ENCODE measurements at places on chromosomes 6 and 20.

- peak; percentile 83 for DNase-seq
Observed at GRCh38 chr6:136921936-136922684, at the start of gene SLC35D3. Gene SLC35D3, plus strand, starts transcription at chr6:136922301. Its CDS starts 128 bp downstream, at chr6:136922429.

DNA sequence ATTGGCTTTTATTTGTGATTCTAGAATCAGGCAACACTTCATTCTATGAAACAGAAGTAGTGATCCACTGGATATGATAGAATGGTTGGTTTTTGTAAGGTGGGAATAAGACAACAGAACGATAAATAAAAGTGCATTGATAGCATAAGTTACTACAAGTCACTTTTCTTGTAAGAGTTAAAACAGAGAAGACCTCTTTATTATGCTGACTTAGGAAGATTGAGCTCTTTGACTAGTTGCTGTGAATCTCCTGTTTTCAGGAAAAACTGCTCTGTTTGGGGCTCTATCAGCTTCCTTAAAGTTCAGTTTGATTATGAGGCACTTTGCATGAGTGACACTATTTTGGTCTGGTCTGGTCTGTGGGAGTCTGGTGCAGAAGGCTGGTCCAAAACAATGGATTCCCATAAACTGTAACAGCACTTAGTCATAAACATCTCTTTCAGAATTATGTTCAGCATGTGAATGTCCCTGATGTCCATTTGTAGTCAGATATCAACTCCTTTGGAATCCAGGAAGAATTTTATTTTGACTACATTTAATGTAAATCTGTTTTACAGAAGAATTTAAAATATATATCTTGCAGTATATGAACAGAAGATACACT, 35.0 kb upstream of the DSE start:
- no peak for DNase-seq

- DNase-seq, result peak; percentile 76
Observed at GRCh38 chr6:75368151-75368779, 83.7 kb upstream of the TMEM30A start.

DNA sequence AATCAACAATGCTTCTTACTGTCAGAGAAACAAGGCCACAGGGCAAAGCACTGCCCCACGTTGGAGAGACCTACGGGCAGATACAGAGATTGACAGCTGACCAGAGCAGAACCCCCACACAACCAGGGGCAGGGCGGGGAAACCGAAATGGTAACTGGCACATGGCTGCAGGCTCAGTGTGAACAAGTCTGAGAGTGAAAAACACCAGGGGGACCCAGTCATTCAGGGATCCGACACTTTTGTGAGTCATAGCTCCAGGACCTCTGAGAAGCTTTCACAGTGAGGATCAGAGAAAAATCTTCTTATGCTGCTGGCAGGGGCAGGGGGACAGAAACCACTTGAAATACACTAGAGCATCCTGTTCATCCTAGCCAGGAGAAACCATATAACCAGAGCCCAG, 254.2 kb downstream of the C6orf118 start:
- DNase-seq, result no peak

DNA sequence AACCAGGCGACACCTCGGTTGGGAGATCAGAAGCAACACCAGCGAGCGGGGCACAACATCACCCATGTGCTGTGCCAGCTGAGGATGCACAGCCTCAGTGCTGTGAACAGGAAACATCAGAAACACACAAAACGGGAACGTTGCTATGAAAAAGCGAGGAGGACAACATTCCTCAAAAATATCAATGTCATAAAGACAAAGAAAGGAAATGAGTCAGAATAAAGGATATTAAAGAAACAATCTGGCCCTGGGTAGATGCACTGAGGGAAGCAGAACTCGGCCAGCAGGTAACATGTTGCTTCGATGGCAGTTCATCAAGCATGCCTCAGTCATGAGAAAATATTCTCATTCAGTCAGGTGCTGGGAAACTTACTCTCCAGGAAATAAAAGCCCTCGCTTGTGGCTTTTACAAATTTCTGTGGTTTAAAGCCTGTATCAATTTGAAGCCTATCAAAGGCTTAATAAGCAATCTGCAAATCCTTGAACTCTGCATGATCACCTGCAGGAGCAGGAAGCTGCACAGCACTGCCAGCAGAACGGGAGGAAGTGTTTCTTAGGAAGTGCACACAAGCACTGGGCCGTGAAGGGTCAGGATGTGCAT, 77.5 kb downstream of the GINS1 start:
- DNase-seq, result peak; percentile 9

DNA sequence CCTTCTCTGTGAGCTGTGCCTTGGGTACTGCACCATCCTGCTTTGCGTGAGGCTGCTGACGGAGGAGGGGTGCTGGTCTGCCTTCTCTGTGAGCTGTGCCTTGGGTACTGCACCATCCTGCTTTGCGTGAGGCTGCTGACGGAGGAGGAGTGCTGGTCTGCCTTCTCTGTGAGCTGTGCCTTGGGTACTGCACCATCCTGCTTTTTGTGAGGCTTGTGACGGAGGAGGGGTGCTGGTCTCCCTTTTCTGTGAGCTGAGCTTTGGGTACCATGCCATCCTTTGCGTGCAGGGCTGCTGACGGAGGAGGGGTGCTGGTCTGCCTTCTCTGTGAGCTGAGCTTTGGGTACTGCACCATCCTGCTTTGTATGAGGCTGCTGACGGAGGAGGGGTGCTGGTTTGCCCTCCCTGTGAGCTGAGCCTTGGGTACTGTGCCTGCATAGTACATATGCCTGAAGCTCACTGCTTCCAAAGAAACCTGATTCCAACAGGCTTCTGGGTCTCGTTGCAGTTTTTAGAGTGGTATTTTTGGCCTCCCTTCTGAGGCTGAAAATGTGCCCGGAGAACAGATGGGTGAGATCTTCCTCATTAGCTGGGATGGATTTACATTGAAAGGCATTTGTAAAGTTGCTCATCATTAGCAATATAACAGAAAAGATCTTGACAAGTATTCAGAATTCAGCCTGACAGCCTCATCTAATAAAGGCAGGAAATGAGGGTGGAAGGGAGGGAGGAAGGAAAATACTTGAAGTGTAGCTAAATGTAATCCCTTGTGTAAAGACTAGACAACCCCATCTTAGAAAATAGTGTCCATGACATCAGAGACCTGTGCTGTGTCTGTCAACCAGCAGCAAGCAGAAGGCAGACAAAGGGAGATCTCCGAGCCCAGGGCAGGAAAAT, 46.8 kb upstream of the UNC93A start:
- DNase-seq, result no peak

- DNase-seq, result no peak
Observed at GRCh38 chr6:36357872-36358225, 21.2 kb upstream of the BNIP5 start.

DNA sequence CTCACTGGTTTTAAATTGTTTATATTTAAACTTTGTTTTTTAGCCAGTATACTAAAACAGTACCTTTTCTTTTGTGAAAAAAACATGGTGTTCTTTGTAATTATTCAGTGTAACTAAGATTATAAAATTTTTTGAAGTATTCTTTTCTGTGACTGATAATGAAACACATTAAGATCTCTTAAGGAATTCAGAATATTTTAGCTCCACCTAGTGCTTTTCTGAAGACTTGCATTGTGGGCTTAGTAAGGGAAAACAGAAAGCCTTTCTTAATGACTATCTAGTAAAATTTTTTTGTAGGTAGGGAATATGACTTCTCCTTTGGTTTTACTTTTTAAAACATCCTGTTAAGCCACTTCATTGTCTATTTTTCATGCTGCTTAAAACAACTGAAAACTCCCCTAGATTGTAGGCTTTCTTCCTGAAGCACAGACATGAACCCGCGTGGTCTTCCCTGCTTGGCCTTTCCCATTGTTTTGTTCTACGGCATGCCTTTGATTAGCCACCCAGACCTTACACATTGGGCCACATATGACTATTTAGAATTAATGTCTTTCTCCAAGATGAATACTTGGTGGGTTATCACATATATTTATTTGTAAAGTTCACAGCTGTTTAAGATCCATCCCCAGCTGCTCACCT, 72.1 kb downstream of the AFDN start:
- DNase-seq, result peak; percentile 60

DNA sequence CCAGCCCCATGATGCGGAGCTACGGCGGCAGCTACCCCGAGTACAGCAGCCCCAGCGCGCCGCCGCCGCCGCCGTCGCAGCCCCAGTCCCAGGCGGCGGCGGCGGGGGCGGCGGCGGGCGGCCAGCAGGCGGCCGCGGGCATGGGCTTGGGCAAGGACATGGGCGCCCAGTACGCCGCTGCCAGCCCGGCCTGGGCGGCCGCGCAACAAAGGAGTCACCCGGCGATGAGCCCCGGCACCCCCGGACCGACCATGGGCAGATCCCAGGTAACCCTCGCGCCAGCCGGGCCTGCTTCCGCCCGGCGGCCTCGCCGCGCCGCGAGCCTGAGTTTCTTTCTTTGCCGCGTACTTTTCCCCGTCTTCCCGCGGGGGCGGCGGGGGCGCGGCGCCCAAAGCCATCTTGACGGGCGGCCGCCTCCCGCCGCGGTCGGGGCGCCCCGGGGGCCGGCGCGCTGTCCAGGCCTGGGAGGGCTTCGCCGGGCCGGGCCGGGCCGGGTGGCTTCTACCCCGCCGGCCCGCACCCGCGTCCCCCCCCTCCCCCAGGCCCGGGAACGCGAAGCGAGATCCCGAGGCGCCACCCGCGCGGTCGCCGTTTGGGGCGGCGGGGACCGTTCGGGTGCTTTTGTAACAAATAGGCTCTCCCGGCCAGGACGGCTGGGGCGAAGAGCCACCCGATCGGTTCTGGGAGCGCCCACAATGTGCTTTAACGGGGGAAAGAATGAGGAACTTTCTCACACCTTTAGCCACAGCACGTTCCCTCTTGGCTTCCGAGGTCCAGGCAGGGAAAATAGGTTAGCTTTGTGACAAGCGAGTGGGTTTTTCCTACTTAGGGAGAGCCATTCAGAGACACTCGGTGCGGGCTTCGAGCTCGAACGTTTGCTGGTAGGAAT, 2.3 kb downstream of the ARID1B start:
- DNase-seq, result peak; percentile 79

DNA sequence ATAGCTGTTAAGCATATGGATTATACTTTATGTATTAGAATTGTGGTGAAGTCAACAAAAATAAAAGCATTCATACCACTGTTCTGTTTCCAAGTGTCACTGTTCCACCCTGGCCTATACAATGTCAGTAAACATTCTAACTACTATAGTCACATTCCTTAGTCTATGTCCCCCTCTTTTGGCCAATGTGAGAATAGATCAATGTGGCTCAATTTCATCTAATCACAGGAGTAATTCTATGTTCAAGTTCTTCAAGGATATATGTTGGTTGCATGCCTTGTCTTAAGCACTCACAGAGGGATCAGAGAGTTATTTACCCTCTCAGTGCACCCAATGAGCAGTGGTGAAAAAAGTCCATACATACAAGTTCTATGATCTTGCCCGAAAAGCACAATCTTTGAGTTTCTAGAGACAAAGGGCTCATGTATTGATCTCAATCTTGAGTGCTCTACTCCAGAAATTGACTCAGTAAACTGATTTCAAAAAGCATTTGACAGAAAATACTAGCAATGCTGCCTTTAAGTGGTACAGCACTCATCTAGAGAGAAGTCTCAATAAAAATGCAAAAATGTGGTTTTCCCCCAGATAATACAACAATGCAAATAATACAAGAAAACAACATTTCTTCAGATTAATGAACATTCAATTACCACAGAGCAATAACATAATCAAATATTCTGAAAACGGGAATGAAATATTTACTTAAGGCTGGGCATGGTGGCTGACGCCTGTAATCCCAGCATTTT, 16.5 kb downstream of the SMLR1 start:
- peak; percentile 33 for DNase-seq

DNA sequence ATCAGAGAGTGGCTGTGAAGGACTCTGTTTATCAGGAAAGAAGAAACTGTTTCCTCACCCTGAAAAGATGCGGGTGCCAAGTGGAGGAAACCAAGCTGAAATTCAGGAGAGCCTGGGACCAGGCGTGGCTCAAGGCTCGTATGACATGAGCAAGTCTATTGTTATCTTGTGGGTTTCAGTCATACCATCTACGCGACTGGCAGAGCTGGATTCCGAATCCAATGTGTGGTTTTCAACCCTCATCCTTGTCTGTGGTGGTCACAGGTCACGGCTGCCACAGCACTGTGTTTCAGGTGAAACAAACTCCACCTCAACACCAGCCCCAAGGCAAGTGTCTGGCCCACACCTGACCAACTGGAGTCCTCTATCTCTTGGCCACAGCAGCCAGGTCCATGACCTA, 9.1 kb downstream of the MC3R start:
- no peak for DNase-seq

DNA sequence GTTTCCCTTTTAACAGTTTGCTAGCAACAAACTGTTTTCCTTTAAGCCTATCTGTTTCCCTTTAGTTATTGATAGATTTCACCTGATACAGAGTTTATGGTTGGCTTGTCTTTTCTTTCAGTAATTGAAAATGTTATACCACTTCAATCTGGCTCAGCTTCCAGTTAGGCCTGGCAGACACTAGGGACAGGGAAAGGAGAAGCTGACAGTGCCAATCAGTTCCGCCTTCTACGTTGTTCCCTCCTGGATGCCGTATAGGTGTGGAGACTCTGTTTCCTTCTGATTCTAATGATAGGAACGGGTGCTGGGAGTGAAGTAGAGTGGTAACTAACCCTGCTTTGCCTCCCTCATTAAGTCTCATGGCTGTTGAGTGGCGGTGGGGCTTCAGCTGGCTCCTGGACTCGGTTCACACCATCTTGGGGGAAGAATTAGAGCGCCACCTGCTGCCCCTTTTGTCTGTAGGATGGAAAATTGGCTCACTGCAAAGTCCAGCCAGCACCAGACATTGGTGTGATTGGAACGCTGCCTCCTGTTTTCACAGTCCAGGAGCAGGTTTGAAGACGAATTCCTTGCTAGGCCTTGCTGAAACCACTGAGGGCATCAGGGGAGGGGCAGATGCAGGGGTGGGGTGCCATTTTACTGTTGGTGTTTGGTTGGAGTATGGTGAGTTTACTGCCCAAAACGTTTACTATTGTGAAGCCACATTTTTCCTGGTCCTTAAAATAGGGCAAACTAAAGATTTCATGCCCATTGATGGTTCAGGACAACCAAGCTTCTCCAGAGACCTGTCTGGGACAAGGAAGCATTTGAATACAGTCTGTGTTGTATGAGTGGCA, 1729.5 kb downstream of the GRIK2 start:
- peak; percentile 85 for DNase-seq

DNA sequence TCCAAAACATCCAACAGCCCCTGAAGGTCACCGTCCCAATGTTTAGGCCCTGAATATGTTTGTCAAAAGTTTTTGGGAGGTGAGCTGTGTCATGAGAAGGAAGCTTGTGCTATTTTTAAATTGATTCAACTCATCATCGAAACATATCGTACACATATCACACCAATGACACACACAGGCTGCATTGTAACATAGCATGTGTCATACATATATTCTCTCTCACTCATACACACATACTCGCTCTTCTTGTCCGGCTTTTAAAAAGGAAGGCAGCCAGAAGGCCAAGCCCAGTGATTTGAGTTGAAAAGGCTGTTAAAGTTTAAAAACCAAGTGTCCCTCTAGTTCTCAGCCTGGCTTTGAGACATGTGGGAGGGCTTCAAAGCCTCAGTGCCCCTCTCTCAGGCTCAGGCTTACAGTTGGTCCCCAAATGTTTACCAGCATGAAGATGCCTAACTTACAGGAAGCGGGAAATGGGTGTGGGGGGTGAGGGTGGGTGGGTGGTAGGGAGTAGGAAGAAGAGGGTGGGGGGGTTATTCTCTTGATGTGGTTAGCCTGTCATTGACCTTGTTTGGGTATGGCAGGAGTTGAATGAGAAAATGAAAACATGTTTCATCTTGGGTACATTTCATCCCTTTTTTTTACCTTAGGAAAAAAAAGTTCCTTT, 3.3 kb upstream of the PRDM1 start:
- DNase-seq, result no peak

GRCh38 chr20:9608639-9609340, 94.4 kb downstream of the LAMP5 start:
- DNase-seq, result peak; percentile 18

GRCh38 chr6:135474362-135474761, 23.2 kb downstream of the AHI1 start:
- no peak for DNase-seq

GRCh38 chr20:51688600-51689244, 79.5 kb downstream of the ATP9A start:
- no peak for DNase-seq
